ENCODE measurements at places on chromosomes 4 and X. TPM values are rescaled to one million over a fixed set of nuclear protein-coding genes. Genes with fewer than 3 reads are reported as not detected.
A peak's percentile ranks its signal among the peaks of the same experiment; 100 is the strongest.

DNA sequence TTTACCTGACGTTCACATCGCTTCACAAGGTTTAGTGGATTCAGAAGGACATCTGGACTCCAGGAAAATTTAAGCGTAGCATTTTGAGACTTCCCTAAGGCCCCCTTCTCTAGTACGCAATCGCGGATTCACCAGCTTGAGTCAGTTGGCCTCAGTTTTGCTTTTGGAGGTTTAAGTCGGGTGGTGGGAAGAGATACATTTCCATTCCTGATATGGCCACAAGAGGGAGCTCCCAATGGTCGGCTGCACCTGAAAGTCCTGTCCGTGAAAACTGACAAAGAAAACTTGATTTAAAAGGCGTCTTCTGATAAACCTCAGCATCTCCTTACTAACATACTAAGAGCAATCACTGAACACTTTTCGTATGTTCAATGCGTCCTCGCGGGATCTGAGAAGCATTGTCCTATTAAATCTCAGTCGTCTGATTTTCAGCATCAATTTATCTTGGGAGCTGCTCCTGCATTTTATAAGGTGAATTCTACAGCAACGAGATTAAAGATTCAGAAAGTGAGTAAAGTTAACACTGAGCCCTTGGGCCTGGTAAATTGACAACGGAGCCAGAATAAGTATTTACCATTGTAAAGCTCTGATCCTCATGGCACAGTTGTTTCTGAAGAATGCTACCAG lies 50.6 kb downstream of the LGI2 start:
- no peaks in the 10 kb centered on the region for H3K36me3 ChIP-seq
- no peak overlapping the region for H3K27ac ChIP-seq
- H3K4me3 ChIP-seq: no peak overlapping the region
- peak; percentile 15 for DNase-seq
- H3K27me3 ChIP-seq: no peaks in the 10 kb centered on the region

- no peak overlapping the region for H3K27ac ChIP-seq
- H3K4me1 ChIP-seq: no peaks in the 10 kb centered on the region
- H3K4me3 ChIP-seq: no peak overlapping the region
- no peaks in the 10 kb centered on the region for H3K36me3 ChIP-seq
Measured at GRCh38 chrX:82412858-82413257, 1095.2 kb upstream of the POU3F4 start.

DNA sequence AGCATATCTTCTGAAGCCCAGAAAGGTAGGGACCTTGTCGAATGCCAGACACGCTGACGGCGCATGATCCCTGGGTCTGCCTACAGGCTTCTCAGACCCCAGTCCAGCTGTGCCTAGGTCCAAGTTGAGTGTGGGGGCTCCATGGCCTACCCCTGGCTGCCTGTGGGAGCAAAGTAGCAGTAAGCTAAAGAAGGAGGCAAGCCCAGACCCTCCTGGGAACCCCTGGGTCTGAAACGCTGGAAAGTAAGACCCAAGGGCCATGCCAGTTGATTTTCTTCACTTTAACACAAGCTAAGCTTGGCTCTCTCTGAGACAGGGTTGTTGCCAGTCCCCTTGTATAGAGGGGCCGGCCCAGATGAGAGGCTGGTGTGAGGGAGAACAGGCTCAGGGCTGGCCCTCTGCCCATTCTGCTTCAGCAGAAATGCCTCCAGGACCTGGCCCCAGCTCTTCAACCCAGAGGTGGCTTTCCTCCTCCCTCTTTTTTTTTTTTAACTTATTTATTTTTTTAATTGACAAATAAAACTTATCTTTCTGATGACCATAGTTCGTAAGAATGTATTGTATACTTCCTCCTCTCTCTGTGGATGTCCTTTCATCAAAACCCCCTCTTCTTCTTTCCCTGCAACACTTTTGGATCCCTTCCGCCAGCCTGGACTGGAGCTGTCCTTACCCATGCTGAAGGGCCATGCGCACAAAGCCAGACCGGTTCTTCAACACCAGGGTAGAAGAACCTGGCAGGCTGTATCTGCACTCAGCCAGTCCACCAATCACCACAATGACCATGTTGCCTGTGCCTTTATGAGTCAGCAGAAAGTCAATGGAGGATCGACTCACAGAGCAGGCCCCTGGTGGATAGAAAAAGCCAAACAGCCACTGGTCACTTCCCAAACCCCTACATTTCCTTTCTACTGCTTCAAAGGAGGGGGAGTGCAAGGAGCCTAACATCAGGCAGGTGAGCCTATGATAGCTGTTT lies 7.1 kb downstream of the AWAT2 start:
- H3K27ac ChIP-seq: no peak overlapping the region
- no peaks in the 10 kb centered on the region for H3K36me3 ChIP-seq
- H3K4me1 ChIP-seq: no peaks in the 10 kb centered on the region
- no peak for DNase-seq
- H3K4me3 ChIP-seq: no peak overlapping the region

- DNase-seq: no peak
- no peak overlapping the region for H3K4me3 ChIP-seq
- no peaks in the 10 kb centered on the region for H3K36me3 ChIP-seq
- H3K27me3 ChIP-seq: no peaks in the 10 kb centered on the region
- H3K27ac ChIP-seq: no peak overlapping the region
Measured at GRCh38 chr4:86487738-86488348, 106.3 kb upstream of the PTPN13 start.

DNA sequence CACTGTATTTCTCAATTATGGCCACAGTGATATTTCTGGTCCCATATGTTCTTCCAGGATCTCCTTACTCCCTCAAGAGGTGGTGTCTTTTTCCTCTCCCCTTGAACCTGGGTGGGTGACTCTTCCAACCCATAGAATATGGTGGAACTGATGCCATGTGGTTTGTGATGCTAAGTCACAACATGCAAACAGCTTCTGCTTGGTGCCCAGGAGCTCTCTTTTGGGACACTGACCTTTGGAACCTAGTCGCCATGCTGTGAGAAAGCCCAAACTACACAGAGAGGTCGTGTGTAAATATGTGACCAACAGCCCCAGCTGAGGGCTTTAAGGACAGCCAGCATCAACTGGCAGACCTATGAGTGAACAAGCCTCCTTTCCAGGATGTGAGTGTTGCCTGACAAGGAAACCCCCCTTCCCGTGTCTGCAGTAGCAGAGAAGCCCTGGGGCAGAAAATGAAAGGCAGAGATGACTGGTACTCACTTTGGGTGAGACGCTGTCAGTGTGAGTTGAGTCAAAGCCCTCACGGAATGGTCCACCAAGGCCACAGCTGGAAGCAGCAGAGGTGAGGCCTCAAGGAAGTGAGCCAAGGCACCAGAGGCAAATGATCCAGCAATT lies 223.4 kb downstream of the BCOR start:
- H3K36me3 ChIP-seq: no peaks in the 10 kb centered on the region
- H3K27me3 ChIP-seq: no peaks in the 10 kb centered on the region
- no peak overlapping the region for H3K4me3 ChIP-seq
- DNase-seq: no peak
- peaks cover 20% of the 10 kb centered on the region for H3K4me1 ChIP-seq

GRCh38 chr4:82500435-82501153 lies 61.2 kb downstream of the TMEM150C start:
- no peaks in the 10 kb centered on the region for H3K36me3 ChIP-seq
- no peak for DNase-seq
- H3K27ac ChIP-seq: no peak overlapping the region
- no peaks in the 10 kb centered on the region for H3K27me3 ChIP-seq
- no peaks in the 10 kb centered on the region for H3K4me1 ChIP-seq
- H3K4me3 ChIP-seq: no peak overlapping the region

DNA sequence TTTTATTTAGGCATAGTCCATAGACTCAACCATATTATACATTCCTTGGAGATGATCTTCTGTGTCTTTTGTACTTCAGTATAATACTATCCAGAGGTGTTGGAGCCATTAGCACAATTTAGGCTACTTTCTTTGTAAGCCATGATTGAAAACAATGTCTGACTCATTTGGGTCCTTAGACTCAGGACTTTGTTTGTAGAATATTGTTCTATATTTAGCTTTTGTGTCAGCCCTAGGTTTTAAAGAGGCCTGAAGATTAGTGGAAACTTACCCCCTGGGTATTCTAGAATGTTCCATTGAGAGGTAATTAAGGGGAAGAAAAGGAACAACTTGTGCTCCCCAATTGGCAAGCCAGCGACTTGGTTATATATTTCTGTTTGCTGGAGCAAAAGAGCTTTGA lies 145.2 kb upstream of the SCML1 start:
- H3K27me3 ChIP-seq: no peaks in the 10 kb centered on the region
- no peaks in the 10 kb centered on the region for H3K4me1 ChIP-seq
- no peak for DNase-seq
- H3K4me3 ChIP-seq: no peak overlapping the region
- no peaks in the 10 kb centered on the region for H3K36me3 ChIP-seq

DNA sequence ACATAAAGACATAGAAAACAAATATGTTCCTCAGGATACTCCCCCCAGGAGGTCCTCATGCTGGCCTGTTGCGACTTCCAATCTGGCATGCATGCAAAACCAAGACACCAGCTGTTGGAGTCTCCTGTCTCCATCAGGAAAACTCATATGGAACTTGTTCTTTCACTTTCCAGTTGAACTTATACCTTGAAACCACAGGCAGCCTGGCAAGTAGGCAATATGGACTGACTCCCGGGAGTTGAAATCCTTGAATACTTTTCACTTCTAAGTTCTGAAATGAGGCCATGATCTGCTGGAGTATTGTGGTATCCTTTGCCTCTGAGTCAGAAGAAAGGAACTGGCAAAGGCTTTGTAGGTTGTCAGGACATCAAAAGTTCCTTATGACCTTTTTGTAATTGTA lies 444.2 kb downstream of the IDS start:
- no peaks in the 10 kb centered on the region for H3K4me1 ChIP-seq
- no peak overlapping the region for H3K27ac ChIP-seq
- DNase-seq: no peak
- H3K4me3 ChIP-seq: no peak overlapping the region
- no peaks in the 10 kb centered on the region for H3K27me3 ChIP-seq

DNA sequence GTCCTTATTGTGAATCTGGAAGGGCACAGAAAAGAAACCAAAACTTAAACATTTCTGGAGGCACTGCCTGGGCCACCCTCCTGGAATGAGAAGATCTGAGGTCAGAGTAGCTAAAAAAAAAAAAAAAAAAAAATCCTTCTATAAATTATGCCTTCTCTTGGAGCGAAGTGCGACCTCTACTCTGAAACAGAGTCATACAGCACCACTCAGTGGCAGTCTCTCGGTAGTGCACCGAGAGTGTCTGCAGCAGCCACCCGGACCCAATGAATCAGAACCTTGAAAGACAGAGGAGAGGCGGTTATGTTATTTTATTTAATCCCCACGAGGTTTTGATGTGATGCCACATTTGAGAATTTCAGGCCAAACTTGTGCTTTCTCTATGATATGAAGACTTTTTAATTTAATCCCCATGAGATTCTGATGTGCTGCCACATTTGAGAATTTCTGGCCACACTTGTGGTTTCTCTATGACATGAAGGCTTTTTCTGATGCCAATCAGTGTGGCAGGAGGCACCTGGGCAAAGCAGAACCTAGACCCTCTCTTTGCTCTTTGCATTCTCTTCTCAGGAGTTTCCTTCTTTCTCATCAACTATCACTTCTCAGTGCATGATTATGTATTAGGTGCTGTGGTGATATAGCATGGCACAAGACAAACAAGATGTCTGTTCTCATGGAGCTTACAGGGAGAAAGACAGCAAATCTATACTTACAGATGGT lies 5.6 kb upstream of the CT47C1 start:
- DNase-seq: no peak
- no peak overlapping the region for H3K27ac ChIP-seq
- no peak overlapping the region for H3K4me3 ChIP-seq
- no peaks in the 10 kb centered on the region for H3K4me1 ChIP-seq

DNA sequence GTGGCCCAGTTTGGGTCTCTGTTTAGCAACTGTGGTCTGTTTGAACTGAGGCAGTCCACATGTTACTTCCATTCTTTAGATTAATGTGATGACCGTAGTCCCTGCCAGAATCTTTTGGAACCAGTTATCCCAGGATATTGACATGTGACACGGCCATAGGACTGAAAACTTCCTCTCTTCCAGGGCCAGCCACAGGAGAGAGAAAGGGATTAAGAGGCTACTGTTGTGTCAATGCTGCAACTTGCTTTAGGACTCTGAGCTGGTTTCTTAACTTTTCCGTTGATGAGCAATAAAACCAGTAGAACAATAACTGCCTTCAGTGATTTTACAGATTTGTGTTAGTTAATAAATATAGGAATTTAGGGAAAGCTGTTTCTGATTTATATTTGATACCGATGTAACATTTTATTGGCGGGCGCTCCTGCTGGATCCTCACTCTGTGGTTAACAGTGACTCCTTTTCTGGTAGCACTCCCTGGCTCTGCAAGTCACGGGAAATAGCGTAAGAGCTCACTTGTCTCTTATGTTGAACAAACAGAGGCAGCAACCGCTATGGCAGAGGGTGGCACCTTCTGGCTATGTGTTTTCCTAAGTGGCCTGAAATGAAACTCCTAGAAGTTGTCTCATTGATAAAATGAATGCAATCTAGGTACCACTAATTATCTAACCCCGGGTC lies 2.5 kb downstream of the TENM3 start:
- DNase-seq: no peak
- H3K4me1 ChIP-seq: no peaks in the 10 kb centered on the region
- H3K27me3 ChIP-seq: no peaks in the 10 kb centered on the region

The PIR gene
- total RNA-seq: 1.9 TPM

The DCHS2 gene
- 0.09 TPM for total RNA-seq

The XG gene
- not detected for total RNA-seq

The TMEM154 gene
- total RNA-seq: 12.5 TPM

The AMBN gene
- not detected for total RNA-seq
